ENCODE measurements at places on chromosomes 11 and 22. TPM values are rescaled to one million over a fixed set of nuclear protein-coding genes. Genes with fewer than 3 reads are reported as not detected.
A peak's percentile ranks its signal among the peaks of the same experiment; 100 is the strongest.

- H3K36me3 ChIP-seq, result no peaks in the 10 kb centered on the region
- no peak overlapping the region for H3K27ac ChIP-seq
- DNase-seq, result no peak
- H3K4me3 ChIP-seq, result no peak overlapping the region
- peaks cover 1% of the 10 kb centered on the region for H3K4me1 ChIP-seq
- H3K27me3 ChIP-seq, result peaks cover 19% of the 10 kb centered on the region
Observed at GRCh38 chr11:35403765-35404387, 15.5 kb downstream of the SLC1A2 start.

Gene FAM181B
- not detected for total RNA-seq

Gene CRYBA4
- total RNA-seq, result not detected

DNA sequence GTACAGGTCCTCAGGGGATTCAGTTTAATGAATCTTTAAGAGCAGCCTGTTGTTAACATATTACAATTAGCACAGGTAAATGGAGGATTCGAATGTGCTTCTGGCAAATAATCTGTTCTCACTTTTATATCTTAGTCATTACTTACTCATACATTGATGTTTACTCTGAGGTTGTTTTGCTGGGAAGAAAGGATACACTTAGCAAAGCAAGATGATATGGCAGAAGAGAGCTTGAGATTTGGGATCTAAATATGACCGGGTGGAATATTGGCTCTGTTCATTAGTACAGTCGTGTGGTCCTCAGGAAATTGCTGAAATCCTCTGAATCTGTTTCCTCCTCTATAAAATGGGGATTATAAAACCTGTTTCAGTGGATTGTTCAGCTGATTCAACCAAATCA lies 59.7 kb downstream of the SPON1 start:
- no peak overlapping the region for H3K27ac ChIP-seq
- no peaks in the 10 kb centered on the region for H3K4me1 ChIP-seq
- DNase-seq, result no peak
- no peak overlapping the region for H3K4me3 ChIP-seq
- no peaks in the 10 kb centered on the region for H3K36me3 ChIP-seq

Gene P2RX6
- 0.27 TPM for total RNA-seq

- H3K27ac ChIP-seq, result no peak overlapping the region
- no peaks in the 10 kb centered on the region for H3K27me3 ChIP-seq
- no peak for DNase-seq
- H3K4me3 ChIP-seq, result no peak overlapping the region
- H3K4me1 ChIP-seq, result no peaks in the 10 kb centered on the region
Observed at GRCh38 chr11:68066742-68067141, 27.9 kb downstream of the TCIRG1 start.

Gene KRTAP5-11
- total RNA-seq, result not detected

DNA sequence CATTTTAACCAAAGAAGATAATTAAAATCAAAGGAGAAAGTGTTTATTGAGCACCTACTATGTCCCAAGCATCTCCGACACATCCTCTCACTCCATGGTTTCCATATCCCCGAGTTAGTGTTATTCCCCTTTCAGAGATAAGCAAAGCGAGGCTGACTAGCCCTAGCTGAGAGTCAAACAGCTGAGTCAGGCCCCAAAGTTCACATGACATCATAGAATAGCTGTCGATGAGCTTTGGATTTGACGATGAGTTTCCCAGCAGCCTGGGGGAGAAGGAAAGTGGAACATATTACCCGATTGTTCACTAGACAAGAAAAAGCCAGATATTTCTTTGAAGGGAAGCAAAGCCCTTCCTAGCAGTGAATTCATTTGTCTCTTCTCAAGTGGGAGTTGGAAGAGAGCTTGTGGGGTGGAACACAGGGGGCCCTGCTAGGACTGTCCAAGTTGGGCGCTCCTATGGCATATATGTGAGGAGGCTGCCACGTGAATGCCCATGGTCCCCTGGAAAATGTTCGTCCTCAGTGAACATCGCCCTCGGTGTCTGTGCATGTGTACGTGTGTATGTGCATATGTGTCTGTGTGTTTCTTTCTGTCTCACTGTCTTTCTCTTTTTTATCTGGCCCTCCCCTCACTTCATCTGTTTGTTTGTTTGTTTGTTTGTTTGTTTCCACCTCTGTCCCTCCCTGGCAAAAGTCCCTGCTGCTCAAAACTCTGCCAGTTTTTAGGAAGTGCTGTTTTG lies 493 bp upstream of the CYTH4 start:
- no peaks in the 10 kb centered on the region for H3K27me3 ChIP-seq
- H3K36me3 ChIP-seq, result peaks cover 35% of the 10 kb centered on the region
- no peak for DNase-seq
- H3K27ac ChIP-seq, result peak overlapping the region; percentile 94
- peaks cover 55% of the 10 kb centered on the region for H3K4me1 ChIP-seq
